Esophagus squamous epithelium (tissue), 5 donors: ENCODE measurements at places on chromosomes 16 and 17.

DNA sequence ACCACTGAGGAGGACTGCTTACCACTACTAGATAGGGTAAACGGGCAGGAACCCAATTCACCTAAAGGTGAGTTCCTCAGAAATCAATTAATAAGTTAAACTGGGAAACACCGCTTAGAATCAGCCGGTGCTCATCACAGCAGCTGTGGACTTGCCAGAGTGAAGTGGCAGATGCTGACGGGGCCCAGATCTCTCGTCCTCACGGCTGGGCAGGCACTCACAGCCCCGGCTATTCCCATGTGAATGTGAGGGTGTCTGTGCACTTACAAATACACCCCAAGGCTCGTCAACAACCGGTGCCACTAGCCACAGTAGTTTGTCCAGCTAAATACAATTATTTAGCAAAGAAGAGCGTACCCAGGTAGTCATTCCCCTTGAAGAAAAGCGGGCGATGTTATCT lies 29.7 kb downstream of the MBTPS1 start:
- no peak for DNase-seq

- DNase-seq = no peak
Observed at GRCh38 chr17:9487406-9487805, 88.2 kb downstream of the STX8 start.

DNA sequence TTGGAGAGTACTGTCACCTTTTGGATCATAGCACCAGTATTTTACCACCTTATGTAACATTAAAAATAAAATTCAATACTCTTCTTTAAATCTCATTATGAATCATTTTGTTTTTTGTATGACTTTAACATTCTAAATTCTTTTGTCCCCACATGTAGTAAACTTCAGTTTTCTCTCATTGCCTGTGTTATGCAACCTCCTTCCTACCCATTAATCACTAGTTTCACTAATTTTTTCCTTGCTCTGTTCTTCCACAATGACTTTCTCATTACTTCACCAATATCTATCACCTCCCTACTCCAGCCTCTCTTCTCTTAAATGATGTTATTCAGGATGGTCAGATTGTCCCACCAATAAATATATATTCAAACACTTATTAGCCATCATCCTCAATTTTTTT lies 68.7 kb downstream of the TTC19 start:
- no peak for DNase-seq

- no peak for DNase-seq
Observed at GRCh38 chr16:69089091-69089910, 16.2 kb upstream of the HAS3 start.

DNA sequence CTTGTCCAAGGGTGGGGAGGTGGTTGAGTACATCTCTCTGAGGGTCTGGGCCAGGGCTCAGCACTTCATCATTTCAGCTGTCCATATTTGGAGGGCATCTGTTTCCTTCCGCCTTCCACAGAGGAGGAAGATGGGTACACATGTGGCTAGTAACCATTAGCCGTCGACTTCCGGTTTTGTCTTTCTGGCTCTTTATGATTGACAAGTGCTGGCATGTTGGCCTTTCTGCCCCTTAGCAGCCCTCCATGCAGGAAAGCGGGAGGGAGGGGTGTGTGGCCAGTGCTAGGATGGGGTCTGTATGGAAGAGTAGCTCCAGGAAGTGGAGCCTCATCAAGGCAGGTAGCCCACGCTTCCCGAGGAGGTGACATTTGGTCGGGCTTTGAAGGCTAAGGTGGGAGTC lies 69.6 kb downstream of the RAI1 start:
- no peak for DNase-seq

DNA sequence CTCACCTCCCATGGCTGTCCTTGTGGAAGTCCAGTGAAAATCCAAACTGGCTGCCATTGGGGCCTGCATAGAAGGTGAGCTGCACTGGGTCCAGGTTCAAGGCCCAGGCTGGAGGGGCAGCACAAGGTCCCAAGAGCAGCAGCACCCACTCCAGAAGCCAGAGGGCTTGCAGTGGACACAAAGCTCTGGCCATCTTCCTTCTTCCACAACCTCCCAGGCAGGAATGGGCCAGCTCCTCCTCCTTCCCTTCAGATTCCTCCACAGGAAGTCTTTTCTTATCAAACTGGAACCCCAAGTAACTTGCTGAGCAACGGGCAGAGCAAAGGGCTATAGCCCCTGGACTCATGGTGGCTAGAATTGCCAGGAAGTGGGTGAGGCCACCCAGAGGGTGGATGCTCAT lies at the start of gene ITGA2B:
ITGA2B (minus strand) TSS at position 369 of the 400 bp plus-strand sequence; CDS start at position 193, 176 bp downstream.
- no peak for DNase-seq

DNA sequence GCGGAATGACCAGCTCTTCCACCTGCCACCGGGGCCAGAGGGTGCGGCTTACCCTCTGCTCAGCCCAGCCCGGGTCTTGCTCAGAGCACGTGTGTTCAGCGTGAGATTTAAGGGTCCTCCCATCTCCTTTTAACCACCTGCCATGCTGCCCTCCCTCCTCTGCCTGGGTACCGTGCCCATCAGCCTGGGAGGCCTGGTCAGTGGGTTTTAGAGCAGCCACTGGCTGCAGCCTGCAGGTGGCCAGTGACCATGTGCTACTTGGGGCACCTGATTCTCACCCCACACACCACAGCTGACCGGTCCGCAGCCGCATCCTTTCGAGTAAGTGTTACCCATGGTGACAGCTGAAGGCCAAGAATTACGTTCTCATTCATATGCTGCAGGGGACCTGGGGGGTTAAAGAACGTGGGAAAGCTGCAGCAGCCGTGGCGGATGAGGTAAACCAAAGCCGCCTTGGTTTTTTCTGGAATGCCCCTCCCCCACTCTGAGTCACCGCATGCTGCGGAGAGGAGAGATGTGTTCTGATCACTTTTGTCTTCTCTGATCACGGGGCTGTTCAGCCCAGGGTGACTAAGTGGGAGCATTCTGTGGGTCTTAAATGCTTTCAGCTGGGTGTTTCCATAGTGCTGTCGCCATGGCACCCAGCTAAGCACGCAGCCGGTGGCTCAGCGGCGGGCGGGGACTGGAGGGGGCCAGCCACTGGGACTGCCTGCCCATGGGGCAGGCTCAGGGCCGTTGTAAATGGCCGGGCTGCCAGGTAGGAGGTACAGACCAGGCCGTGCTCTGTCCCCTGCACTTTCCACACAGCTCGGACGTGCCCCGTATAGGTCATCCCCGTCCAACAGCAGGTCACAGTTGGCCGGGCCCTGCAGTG lies 59.8 kb downstream of the BAIAP2 start:
- no peak for DNase-seq

- DNase-seq = no peak
Observed at GRCh38 chr17:50865060-50865867, 890 bp downstream of the TOB1 start.

DNA sequence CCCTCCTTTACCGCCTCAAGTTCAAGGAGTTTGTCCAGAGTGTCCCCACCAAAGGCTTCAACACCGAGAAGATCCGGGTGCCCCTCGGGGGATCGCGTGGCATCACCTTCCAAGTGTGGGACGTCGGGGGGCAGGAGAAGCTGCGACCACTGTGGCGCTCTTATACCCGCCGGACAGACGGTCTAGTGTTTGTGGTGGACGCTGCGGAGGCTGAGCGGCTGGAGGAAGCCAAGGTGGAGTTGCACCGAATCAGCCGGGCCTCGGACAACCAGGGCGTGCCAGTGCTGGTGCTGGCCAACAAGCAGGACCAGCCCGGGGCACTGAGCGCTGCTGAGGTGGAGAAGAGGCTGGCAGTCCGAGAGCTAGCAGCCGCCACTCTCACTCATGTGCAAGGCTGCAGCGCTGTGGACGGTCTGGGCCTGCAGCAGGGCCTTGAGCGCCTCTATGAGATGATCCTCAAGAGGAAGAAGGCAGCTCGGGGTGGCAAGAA lies 1.1 kb downstream of the ARL4D start:
- no peak for DNase-seq

DNA sequence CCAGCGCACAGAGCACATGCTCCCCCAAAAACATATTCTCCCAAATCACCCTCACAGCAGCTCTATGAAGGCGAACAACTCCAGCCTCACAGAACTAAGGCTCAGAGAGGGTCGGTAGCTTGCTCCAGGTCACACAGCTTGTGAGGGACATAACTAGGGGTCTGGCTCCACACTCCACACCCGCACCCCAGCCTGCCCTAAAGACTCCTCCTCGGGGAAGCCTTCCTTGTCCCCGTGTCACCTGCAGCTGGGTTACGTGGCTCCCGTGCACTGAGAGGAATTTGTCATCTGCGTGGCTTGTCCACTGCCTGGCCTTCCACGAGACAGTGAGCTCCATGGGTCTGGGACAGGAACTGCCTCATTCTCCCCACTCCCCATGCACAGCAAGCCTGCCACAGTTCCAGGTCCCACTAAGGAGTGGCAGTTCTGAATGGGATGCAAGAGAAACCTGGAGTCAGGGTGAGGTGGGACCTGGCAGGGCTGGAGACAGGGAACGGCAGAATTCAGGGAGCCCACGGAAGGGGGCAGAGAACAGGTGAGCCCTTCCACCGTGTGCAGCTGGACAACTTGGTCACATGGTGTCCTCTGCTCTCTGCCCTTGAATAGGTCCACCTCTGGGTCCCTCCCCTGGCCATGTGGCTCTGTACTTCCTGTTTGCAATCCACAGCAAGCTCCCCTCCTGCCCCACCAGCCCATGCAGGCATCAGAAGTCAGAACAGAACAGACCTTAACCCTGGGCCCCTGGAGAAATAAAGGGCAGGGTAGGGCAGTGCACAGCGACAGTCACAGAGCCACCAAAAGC lies 27.4 kb downstream of the TNFRSF13B start:
- DNase-seq = no peak

DNA sequence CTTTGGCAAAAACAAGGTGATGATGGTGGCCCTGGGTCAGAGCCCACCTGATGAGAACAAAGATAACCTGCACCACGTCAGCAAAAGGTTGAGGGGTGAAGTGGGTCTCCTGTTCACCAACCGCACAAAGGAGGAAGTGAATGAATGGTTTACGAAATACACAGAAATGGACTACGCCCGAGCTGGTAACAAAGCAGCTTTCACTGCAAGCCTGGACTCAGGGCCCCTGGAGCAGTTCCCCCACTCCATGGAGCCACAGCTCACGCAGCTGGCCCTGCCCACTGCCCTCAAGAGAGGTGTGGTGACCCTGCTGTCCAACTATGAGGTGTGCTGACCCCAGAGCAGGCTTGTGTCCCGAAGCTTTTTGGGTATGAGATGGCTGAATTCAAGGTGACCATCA lies 29.7 kb upstream of the DLX4 start:
- DNase-seq = no peak

- DNase-seq = no peak
Observed at GRCh38 chr17:46770818-46771560, 47.5 kb downstream of the WNT3 start.

GRCh38 chr17:20086416-20087076 lies 77.4 kb downstream of the SPECC1 start:
- DNase-seq = no peak

GRCh38 chr17:57288773-57289121 lies 32.4 kb downstream of the MSI2 start:
- no peak for DNase-seq

- DNase-seq = no peak
Observed at GRCh38 chr17:8898126-8898525, 30.7 kb upstream of the PIK3R6 start.

DNA sequence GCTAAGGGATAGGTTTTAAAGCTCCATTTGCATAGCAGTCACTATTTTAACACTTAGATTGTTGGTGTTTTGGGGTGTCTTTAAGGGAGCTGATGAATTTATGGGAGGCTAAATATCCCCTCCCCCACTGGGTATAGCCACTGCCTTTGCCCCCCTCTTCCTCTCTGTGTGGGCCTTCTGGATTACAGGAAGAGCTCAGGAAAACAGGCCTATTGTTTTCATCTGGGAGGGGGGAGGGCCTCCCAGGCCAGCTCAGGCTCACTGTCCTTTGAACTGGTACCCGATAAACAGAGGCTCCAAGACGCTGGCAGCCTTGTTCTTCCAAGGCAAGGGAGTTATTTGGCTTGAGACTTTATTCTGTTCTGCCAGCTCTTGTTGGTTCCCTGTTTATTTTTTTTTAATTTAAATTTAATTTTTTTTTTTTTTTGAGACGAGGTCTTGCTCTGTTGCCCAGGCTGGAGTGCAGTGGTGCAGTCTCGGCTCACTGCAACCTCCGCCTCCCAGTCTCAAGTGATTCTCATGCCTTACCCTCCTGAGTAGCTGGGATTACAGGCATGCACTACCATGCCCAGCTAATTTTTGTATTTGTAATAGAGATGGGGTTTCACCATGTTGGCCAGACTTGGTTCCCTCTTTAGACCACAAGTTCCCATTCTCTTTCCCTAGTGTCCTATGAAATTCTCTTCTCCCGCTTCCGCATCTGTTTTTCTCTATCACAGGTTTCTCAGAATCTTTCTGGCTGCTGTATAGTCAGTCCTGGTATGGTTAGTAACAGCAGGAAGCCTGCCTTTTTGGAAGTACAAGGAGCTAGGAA lies 25.1 kb downstream of the MINK1 start:
- DNase-seq = no peak

DNA sequence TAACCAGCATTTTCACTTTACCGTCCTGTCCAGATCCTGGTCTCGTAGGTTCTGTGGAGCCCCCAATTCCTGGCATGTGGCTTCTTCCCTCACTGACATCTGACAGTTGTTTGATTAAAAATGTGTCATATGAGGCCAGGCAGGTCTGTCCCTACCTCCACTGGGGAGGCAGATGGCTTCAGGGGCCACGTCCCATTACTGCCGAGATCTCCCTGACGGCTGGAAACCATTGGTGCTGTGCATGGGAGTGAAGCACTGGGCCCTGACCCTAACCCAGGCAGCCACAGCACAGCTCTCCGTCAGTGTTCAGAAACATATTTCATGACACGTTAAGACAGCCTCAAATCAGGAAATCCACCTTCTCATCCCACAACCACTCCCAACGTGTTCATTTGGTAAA lies 77.5 kb downstream of the GNAO1 start:
- DNase-seq = no peak

GRCh38 chr16:75836347-75837010 lies 110.2 kb upstream of the CPHXL start:
- DNase-seq = no peak

GRCh38 chr17:73103641-73104335 lies 11.3 kb upstream of the SLC39A11 start:
- DNase-seq = no peak

DNA sequence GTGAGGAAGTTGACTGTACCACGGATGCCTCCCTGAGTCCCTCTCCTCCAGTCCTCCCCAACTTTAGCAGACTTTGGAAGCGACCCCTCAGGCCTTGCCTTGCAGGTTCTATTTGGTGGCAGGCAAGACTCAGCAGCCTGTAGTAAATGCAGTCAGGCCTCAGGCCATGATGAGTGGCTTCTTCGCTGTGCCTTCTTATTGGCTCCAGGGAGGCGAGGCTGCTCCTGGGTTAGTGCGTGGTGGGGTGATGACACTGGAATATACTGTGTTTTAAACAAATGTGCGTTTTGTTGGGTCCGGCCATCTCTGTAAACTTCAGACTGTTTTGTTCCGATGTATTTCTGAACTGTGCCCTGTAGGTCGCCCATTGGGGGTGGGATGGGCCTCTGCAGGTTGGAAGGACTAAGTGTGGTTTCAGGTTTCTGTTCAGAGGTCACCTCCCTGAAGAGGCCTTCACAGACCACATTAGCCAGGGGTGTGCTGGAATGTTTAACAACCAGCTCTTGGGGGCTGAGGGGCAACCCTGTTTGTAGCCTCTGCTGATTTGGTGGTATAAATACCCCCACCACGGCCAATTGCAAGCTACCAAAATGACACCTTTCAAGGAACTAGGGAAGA lies 62.5 kb downstream of the CYLD start:
- DNase-seq = no peak
